ENCODE measurements at places on chromosomes 5 and 9.

GRCh38 chr5:149747141-149747832, 17.2 kb downstream of the PPARGC1B start:
- DNase-seq, result no peak

- no peak for DNase-seq
Observed at GRCh38 chr5:12392246-12392645, 488.0 kb upstream of the CTNND2 start.

- no peak for DNase-seq
Observed at GRCh38 chr5:155514105-155514563, 500.6 kb downstream of the KIF4B start.

GRCh38 chr9:99406939-99407338, 184.9 kb downstream of the SEC61B start:
- DNase-seq, result no peak

DNA sequence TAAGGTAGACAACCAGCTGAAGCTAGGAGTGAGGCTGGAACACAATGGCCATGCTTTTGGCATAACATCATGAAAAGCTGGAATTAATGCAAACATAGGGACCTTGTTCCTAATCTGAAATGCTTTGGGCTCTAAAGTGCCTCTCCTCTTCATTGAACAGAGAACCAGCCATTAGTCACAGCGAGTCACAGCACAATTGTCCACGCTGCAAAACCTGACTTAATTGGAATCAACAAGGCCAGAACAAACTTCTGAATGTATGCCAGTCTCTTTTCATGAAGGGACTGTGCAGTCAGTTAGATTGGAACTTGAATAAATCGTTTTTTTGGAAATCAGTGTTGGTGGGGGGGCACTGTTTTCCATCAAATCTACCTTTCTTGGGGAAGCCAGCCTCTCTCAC, 96.5 kb downstream of the JAKMIP2 start:
- DNase-seq, result no peak

Data from HCEC 1CT (cell line).